ENCODE measurements at places on chromosomes 12 and 14. TPM values are rescaled to one million over a fixed set of nuclear protein-coding genes. Genes with fewer than 3 reads are reported as not detected.

DNA sequence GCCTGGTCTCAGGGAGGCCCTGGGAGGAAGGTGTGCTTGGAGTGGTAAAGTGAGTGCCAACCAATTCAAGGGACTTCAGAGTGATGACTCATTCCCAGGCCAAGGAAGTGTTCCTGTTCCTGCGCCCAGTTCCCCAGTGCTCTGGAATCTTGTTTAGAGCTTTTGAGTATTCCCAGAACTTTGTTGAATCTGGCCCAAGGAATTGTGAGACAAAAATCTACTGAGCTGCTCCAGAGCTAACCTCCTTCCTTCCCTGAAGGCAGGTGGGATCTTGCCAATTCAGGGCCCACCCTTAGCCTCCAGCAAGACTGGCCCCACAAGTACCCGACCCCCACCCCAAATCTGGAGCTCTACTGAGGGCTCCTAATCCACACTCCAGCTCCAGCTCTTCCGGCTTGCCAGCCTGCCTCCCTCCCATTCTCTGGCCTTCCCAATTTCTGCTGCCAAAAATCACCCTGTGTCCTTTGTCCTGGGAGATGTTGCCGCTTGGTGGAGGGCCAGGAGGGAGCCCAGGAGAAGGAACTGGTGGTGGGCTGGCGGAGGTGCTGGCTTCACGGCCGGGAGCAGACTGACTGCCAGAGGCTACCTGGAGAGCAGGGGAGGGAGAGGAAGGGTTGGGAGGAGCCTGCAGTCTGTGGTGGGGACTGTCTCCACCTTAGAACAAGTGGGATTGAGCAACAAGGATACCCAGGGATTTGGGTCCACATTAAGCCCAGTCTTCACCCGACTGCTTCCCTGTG is 2.0 kb upstream of the ATN1 start:
- H3K4me1 ChIP-seq = peaks cover 46% of the 10 kb centered on the region
- no peaks in the 10 kb centered on the region for H3K36me3 ChIP-seq
- no peaks in the 10 kb centered on the region for H3K27me3 ChIP-seq
- peak overlapping the region; percentile 100 for H3K27ac ChIP-seq

DNA sequence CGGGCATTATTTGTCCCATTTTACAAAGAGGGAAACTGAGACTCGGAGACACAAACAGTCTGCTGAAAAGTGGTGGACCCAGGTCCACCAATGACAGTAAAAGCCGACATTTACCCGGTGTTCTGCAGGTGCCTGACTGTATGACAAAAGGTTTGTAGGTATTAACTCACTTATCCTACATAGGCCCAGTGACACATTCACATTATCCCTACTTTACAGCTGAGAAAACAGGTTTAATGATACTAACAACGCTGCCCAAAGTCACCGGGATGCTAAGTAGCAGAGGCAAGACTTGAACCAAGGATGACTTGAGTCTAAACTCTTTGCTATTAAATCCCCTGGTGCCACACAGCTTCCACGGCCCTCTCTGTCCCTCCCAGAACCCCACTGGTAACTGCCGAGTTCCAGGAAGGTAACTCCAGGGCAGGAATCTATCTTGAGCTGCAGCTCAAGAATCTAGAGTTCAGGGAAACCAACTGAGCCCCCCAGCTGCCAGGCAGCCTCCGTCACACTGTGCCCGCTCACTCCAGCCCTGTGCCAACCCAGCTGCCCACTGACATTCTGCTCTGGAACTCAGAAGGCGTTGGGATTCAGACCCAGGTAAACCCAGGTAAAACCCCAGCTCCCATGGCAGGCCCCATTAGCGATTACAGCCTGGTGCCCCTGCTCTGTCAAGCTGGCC is 33.7 kb downstream of the SYNE3 start:
- no peak overlapping the region for H3K27ac ChIP-seq
- H3K4me1 ChIP-seq = no peaks in the 10 kb centered on the region
- no peak overlapping the region for H3K4me3 ChIP-seq

DNA sequence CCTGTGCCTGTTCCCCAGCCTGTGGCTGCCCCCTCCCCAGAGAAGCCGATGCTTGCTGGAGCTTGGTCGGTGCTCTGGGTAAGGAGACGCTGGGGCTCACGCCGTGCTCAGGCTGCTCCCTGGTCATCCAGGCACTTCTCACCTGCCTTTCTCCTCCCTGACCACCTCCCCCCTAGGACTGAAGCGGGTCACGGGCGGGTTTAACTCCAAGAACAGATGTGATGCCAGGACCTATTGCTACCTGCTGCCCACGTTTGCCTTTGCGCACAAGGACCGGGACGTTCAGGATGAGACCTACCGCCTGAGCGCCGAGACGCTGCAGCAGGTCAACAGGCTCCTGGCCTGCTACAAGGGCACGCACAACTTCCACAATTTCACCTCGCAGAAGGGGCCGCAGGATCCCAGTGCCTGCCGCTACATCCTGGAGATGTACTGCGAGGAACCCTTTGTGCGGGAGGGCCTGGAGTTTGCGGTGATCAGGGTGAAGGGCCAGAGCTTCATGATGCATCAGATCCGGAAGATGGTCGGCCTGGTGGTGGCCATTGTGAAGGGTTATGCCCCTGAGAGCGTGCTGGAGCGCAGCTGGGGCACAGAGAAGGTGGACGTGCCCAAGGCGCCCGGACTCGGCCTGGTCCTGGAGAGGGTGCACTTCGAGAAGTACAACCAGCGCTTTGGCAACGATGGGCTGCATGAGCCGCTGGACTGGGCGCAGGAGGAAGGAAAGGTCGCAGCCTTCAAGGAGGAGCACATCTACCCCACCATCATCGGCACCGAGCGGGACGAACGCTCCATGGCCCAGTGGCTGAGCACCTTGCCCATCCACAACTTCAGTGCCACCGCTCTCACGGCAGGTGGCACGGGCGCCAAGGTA is 8.4 kb upstream of the EP400 start:
- H3K4me1 ChIP-seq = no peaks in the 10 kb centered on the region
- H3K27ac ChIP-seq = no peak overlapping the region
- DNase-seq = no peak
- no peaks in the 10 kb centered on the region for H3K27me3 ChIP-seq
- peaks cover 38% of the 10 kb centered on the region for H3K36me3 ChIP-seq
- no peak overlapping the region for H3K4me3 ChIP-seq

DNA sequence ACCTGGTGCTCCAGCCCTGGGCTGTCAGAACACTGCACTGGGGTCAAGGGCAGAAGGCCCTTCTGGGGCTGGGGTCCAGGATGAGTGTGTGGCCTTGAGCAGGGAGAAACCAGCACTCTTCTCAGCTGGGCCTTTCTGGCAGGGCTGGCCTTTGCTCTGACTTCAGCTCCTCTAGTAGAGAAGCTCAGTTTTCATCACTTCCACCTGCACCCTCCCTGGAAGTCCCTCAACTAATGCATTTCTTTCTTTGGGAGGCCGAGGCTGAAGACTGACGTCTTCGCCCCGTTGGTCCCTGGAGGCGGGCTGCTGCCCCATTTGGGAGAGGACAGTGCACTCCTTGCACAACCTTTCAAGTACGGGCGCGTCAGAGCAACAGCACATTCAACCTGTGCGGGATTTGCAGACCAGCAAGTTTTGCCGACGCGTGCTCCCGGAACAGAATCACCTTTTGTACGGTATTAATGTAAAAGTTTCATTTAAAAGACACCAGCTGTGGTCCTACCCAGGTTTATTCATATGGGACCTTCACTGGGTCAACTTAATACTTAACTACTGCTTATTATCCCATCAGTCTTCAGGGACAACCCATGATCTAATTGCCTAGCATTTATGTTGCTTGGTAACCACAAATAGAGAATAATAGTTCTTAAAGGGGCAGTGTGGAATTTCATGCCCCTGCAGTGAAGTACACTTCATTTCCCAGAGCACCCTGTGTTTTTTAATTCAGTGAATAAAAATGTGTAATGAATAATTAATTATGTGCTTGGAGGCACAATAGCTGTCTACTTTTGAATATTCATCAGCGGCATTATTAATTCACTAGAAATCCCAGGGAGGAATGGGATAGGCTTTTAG is 134.8 kb upstream of the VRK1 start:
- no peak for DNase-seq
- no peaks in the 10 kb centered on the region for H3K27me3 ChIP-seq
- H3K4me1 ChIP-seq = no peaks in the 10 kb centered on the region
- H3K4me3 ChIP-seq = no peak overlapping the region
- no peak overlapping the region for H3K27ac ChIP-seq

Gene SMOC1
- total RNA-seq = 1.0 TPM

Gene ASB2
- 2.3 TPM for total RNA-seq

- H3K36me3 ChIP-seq = no peaks in the 10 kb centered on the region
- H3K27me3 ChIP-seq = no peaks in the 10 kb centered on the region
- DNase-seq = no peak
- no peak overlapping the region for H3K27ac ChIP-seq
- H3K4me3 ChIP-seq = no peak overlapping the region
Measured at GRCh38 chr12:132268674-132269073, 60.7 kb downstream of the GALNT9 start.

DNA sequence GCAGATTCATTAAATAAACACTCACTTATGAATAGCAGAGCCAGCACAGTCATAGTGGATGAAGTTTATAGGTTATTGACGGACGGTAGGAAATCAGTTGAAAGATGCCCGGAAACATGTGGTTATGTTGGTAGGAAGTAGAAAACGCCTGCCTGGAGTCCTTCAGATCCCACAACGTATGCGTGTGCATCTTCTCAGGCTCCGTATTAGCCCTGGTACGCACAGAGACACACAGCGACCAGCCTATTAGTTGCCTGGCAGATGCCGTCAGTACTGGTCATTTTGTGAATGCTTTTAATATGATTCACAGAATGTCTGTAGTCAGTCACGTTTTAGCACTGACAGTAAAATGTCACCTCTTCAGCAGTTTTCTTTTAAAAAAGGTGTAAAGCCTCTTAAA is 196.4 kb downstream of the RGS6 start:
- no peak overlapping the region for H3K4me3 ChIP-seq
- no peak overlapping the region for H3K27ac ChIP-seq
- no peaks in the 10 kb centered on the region for H3K36me3 ChIP-seq
- no peak for DNase-seq

Gene CFAP73
- total RNA-seq = not detected

DNA sequence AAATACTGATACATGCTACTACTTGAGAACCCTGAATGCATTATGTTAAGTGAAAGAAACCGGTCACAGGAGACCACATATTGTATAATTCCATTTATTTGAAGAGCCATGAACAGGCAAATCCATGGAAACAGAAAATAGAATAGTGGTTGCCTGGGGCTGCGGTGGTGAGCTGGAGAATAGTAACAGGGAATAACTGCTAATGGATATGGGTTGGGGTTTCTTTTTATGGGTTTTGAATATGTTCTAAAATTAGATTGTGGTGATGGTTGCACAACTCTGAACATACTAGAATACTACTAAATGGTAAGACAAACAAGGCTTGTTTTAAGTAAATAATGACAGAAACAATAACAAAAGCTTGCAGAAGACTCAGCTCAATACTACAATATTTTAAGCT is 293.0 kb downstream of the BTG1 start:
- H3K36me3 ChIP-seq = no peaks in the 10 kb centered on the region
- no peak overlapping the region for H3K27ac ChIP-seq
- no peaks in the 10 kb centered on the region for H3K27me3 ChIP-seq
- H3K4me3 ChIP-seq = no peak overlapping the region
- no peaks in the 10 kb centered on the region for H3K4me1 ChIP-seq
